ENCODE measurements at places on chromosomes 7 and 10. TPM values are rescaled to one million over a fixed set of nuclear protein-coding genes. Genes with fewer than 3 reads are reported as not detected.

- no peak for DNase-seq
Measured at GRCh38 chr10:22319547-22319979, 1.3 kb upstream of the BMI1 start.

- DNase-seq, result no peak
Measured at GRCh38 chr7:126662856-126663255, 589.9 kb downstream of the GRM8 start.

DNA sequence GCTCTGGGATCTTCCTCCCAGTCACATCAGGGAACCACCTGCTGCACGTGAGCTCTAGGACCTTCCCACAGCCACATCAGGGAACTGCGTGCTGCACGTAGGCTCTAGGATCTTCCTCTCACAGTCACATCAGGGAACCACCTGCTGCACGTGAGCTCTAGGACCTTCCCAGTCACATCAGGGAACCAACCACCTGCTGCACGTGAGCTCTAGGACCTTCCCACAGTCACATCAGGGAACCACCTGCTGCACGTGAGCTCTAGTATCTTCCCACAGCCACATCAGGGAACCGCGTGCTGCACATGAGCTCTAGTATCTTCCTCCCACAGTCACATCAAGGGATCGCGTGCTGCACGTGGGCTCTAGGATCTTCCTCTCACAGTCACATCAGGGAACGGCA lies 229.7 kb downstream of the DIP2C start:
- no peak for DNase-seq

- no peak for DNase-seq
Measured at GRCh38 chr10:130041451-130042371, 68.9 kb downstream of the C10orf143 start.

DNA sequence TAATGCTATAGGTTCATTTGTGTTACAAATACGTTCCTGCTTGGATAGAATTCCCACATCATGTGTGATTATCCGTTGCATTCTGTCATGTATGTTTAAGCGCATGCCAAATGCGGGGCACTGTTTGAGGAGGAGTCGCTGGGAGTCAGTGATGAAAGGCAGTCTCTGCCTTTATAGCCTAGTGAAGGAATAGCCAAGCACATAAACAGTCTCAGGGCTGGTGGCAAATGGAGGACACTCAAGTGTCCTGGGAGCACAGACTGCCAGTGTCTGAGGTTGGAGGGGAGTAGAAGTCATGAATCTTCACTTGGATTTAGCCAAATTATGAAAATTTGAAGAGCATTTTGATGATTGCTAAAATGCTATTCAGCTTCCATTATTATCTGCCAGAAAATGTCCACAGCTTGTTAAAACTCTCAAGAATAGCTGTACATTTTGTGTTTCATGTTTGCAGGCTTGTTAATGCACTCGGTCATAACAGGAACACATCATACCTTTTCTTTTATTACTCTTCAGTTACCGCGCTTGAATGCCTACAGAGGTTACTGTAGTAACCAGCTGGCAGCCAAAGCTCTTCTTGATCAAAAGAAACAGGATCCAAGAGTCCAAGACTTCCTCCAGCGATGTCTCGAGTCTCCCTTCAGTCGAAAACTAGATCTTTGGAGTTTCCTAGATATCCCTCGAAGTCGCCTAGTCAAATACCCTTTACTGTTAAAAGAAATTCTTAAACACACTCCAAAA lies 41.6 kb downstream of the NET1 start:
- DNase-seq, result no peak

GRCh38 chr7:143016996-143017395 lies 9.9 kb downstream of the OR9A2 start:
- DNase-seq, result no peak

DNA sequence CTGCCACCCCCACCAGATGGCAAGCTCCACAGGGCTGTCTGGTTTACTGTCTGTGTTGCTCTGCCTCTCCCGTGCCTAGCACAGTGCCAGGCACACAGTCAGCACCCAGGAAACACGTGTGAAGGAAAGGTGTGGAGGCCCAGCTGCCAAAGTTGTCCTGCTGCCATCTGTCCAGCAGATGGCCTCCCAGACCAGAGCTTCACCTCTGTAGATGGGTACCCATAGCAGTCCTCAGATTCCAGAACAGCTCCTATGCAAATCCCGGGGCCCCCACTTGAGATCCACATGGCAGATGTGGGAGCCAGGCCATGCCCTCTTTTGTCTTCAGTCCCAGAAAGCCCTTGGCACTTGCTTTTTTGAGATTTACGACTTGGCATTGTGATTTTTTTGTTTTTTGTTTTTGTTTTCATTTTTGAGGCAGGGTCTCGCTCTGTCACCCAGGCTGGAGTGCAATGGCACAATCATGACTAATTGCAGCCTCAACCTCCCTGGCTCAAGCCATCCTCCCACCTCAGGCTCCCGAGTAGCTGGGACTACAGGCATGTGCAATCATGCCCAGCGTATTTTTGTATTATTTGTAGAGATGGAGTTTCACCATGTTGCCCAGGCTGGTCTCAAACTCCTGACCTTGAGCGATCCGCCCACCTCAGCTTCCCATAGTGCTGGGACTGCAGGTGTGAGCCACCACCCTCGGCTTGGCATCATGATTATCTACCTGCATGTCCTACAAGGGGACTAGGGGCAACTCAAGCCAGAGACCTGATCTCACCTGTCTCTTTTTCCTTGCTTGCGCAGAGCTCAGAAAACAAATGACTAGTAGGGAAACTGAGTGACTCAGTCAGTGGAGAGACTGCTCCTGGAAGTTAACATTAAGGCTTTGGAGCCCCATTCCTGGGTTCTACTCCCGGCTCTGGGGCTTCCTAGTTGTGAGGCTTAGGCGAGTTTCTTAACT lies 16.9 kb upstream of the PALD1 start:
- DNase-seq, result peak; percentile 74

DNA sequence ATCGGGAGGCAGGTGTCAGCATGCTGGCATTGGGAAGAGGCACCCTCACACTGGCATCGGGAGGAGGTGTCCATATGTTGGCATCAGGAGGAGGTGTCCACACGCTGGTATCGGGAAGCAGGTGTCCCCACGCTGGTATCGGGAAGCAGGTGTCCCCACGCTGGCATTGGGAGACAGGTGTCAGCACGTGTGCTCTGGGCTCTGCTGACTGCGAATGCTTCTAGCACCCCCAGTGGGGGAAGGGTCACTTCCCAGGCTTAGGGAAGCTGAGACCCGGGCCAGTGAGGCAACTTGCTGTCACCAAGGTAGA lies 92.5 kb upstream of the IKZF1 start:
- DNase-seq, result no peak

GRCh38 chr10:95278061-95278988 lies 12.5 kb downstream of the PDLIM1 start:
- peak; percentile 44 for DNase-seq

- DNase-seq, result no peak
Measured at GRCh38 chr10:58158806-58159205, 108.9 kb downstream of the IPMK start.

DNA sequence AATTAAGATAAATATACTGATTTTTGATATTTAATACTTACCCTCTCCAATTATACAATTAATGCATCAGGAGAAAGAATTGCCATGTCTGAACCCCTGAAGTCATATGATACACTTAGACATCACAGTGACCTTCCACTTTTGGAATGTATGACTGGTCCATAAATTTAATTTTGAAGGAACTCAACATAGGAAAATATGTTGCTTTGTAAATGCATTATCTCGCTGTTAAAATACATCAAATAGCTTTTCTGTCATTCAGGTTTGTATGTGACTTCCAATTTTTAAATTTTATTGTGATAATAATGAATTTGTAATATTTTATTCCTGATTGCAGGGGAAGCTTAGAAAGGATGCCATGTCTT lies 631.9 kb upstream of the ANKRD30A start:
- DNase-seq, result no peak

GRCh38 chr7:1872191-1873069 lies 202.4 kb downstream of the ELFN1 start:
- DNase-seq, result no peak

DNA sequence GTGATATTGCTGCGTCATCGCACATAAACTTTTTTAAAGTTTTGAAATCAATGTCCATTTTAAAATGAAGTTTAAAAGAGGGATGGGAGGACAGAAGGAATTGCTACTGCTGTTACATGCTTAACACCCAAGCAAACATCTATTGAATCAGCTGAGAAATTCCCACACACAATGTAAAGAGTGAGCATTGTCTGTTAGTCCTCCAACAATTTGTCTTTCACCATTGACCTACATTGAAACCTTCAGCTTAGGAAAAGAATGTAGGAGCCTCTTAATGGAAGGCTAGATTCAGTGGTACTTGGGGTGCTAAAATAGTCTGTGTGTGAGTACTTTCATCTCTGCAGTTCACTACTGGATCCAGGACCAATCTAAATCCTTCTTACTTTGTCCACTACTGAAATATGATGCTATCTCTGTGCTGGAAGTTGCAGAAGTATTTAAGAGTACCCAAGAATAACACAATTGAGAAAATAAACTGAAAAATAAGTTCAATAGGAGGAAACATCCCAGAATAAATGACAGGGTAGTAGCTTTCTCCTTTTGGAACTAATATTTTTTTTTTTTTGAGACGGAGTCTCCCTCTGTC lies 23.8 kb upstream of the FBXW4 start:
- DNase-seq, result no peak

GRCh38 chr7:127885843-127886242 lies 145.4 kb downstream of the LRRC4 start:
- peak; percentile 54 for DNase-seq

- peak; percentile 92 for DNase-seq
Measured at GRCh38 chr7:135320268-135320667, 86.6 kb downstream of the STRA8 start.

GRCh38 chr10:99529591-99530107 lies 3.1 kb upstream of the NKX2-3 start:
- DNase-seq, result no peak

DNA sequence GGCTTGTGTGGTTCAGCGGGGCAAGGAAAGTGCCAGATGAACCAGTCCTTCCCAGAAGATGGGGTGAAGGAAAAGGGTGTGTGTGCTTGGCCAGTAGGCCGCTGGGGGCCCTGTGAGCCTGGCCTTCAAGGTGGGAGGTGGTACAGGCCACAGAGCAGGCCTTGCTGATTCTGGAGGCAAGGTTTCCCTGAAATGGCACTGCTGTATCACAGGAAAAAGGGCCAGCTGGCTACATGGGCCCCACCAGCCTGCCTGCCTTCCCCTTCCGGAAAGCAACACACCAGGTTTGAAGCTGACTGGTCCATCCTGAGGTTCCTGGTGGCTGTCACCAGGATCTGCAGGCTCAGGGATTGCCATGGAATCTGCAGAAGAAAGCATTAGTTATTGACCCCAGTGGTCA lies 12.5 kb downstream of the MMRN2 start:
- no peak for DNase-seq

DNA sequence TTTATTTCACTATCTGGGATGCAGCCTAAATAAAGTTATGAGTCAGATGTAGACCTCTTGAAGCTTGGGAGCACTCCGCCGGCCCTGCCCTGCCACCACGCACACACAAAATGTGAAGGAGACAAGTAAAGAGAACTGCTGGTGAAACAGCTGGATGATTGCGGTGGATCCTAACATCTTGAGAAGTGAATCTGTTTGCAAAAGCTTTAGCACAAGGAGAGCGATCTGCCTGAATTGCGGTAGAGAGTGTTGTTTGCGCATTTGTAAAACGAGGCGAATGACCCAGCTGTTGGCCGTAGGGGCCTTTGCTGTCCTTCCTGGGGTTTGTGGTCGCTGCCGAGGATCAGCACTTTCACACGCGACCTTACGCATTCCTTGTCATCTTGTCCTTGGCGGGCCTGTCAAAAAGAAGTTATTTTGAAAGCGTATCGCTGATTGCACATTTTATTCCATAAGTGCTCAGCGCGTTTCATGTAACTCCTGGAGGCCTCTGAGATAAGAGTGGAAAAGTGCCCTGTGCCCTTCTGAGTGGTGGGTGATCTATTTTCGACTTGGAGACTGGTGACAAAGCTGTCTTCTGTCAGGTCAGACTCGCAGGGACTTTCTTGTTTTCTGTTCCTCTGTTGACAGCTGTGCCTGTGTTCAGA lies 40.8 kb downstream of the RBM20 start:
- no peak for DNase-seq

DNA sequence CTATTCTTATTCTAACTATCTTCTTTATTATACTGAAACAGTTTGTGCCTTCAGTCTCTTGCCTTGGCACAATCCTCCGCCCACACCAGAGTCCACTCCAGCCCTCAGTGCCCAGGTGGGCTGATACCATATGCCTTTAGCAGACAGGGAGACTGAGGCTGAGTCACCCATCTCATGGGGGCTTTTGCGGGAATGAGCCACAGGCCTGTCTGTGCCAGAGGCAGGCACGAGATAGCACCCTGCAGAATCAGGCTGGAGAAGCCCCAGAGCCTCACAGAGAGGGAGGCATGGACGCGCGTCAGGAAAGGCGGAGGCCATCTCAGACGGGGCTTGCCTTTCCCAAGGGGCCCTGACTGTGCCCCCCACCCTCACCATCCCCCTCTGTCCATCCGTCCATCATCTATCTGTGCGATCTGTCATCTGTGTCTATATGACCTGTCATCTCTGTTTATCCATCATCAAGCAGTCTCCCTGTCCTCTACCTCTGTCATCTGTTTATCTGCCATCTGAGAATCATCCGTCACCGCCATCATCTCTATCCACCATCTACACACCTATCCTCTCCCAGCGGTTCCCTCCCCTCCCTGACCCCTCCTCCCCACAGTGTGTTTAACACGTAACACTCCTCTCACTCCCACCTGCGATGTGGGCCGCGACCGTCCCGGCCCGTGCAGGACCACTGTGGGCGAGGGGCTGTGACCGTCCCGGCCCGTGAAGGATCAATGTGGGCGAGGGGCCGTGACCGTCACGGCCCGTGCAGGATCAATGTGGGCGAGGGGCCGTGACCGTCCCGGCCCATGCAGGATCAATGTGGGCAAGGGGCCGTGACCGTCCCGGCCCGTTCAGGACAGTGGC lies 7.3 kb upstream of the ADAP1 start:
- no peak for DNase-seq

GRCh38 chr10:31659665-31660064 lies 269.0 kb downstream of the ARHGAP12 start:
- no peak for DNase-seq

- DNase-seq, result no peak
Measured at GRCh38 chr10:71634531-71635164, 84.9 kb downstream of the C10orf105 start.

DNA sequence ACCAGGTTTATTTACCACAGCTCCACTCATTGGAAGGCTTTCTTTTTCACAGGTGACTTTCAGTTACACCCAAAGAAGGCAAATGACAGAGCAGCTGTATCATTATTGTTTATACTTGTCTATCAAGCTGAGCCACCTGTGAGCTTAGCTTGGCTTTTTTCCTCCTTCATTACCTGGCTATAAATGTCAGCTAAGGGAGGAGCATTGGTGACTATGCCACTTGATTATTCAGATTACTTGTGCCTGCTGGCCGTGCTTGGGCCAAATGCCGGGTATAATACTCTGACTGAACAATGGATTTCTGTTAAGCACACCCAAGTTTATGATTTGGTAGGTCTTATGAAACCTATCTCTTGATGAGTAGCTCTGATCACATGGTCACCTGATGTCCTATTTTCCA lies 9.9 kb upstream of the GNAT3 start:
- DNase-seq, result no peak

NUDT1 gene
- 27.2 TPM for total RNA-seq

CALN1 gene
- not detected for total RNA-seq

HOXA13 gene
- not detected for total RNA-seq

TRUB1 gene
- 23.4 TPM for total RNA-seq

GPR85 gene
- total RNA-seq, result 0.61 TPM

PRR15 gene
- 8.0 TPM for total RNA-seq

PSD gene
- 0.75 TPM for total RNA-seq

PTER gene
- 53.2 TPM for total RNA-seq

ATAD1 gene
- total RNA-seq, result 80.7 TPM

WASHC2A gene
- 19.3 TPM for total RNA-seq

WNT8B gene
- total RNA-seq, result not detected

OR13A1 gene
- total RNA-seq, result not detected

Data from MCF 10A (cell line).